NCI-H2081 (cell line): ENCODE measurements at places on chromosomes 5 and 9.

GRCh38 chr9:121610638-121610953, 40.8 kb upstream of the DAB2IP start:
- DNase-seq: no peak

DNA sequence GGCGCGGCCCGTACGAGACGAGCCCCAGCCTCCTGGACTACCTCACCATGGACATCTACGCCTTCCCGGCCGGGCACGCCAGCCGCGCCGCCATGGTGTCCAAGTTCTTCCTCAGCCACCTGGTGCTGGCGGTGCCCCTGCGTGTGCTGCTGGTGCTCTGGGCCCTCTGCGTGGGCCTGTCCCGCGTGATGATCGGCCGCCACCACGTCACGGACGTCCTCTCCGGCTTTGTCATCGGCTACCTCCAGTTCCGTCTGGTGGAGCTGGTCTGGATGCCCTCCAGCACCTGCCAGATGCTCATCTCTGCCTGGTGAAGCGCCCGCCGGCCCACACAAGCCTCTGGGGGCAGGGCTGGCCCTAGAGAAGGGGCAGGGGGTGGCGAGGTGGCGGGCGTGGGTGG, 18.5 kb downstream of the PLPP7 start:
- no peak for DNase-seq

DNA sequence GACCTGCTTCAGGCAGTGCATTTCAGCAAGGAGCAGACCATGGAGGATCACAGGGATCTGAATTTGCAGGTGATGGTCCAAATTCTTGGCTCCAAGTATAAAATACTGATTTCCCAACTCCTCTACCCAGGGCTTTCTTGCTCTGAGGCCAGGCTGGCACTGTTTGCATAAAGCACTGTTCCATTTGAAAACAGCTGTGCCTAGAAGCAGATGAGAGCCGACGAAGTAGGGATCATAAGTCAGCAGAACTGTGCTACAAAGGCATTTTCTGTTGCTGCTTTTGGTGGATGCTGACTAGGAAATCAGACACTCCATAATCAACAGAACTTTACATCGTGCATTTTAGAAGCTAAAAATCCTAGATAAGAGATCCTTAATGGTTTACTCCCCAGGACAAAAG, 126.4 kb downstream of the MAT2B start:
- no peak for DNase-seq

DNA sequence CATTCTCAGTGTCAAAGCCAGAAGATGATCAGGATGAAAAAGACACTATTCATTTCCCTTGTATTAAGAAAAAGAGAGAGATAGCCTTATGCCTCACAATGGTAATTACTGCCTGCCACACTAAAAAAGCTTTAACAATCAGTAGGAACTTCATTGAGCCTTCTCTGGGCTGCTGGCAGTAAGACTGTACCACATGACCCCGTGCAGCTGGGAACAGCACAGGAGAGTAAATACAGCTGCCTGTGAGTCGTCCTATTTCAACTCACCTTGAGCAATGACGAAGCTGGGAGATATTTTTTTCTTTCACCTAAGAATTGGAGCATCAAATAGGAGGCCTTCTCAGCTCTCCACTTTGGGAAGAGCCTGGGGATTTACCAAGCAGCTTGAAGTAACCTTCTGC, 316.3 kb downstream of the GABRB2 start:
- DNase-seq: peak; percentile 70

- DNase-seq: no peak
These were observed 2.8 kb downstream of the ST8SIA4 start for GRCh38 chr5:100900142-100900795.
